ENCODE measurements at places on chromosomes 3 and 15.

GRCh38 chr15:73323374-73323955 lies 45.3 kb downstream of the HCN4 start:
- no peak for DNase-seq

DNA sequence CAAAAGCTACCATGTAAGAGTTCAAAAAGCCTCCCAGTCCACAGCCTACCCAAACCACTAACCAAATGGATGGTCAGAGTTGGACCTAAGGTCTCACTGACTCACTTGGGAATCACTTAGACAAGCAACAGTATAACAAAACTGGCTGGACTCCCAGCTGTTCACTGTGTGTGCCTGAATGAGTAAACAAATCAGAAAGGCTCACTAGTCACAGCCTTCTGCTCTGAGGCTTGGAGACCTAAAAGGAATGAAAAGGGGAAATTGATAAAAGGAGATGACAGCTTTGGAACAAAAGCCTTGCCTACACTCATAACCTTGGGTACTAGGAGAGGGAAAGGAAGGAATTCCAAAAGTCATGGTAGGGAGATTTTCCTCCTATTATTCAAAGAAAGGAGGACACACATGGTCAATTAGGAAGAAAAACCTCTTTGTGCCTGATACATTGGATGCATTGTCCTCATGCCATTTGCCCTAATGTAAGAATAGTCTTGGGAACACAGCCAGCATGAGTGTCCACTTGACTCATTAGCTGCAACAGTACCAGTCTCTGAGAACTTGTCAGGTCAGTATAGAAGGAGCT lies 92.3 kb downstream of the FRMD5 start:
- DNase-seq, result peak; percentile 27

DNA sequence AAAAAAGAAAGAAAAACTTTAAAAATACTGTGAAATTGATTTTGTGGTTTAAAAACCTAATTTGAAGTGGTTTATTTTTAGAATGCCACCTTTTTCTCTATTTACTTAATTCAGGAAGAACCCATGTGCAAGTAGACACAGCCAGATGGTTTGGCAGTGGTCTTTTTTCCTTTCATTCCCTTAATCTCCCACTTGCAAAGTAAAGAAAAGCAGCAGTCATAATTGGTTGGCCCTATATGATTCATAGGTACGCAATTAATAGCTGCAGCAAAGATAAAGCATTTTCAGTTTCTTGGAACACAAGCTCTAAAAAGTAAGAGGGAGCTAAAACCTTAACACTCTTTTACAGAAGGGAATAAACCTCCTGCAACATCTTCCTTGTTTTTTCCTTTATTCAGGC lies 115.3 kb downstream of the MECOM start:
- no peak for DNase-seq

DNA sequence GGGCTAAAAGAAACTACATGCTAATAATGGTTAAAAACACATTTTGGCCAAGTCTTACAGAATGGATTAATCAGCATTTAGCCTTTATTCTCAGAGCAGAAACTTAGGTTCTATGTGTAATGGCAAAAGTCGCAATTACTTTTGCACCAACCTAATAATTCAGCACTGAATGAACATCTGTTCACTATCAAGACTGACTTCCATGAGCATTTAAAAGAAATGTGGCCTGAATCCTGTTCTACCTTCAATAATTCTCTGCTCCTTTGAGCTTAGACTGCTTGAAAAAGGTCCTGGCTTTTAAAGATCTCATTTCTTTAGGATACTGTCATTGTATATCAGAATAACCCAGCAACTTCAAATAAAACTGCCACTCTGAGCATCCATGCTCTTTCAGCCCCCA lies 145.9 kb downstream of the PDZRN3 start:
- DNase-seq, result no peak

DNA sequence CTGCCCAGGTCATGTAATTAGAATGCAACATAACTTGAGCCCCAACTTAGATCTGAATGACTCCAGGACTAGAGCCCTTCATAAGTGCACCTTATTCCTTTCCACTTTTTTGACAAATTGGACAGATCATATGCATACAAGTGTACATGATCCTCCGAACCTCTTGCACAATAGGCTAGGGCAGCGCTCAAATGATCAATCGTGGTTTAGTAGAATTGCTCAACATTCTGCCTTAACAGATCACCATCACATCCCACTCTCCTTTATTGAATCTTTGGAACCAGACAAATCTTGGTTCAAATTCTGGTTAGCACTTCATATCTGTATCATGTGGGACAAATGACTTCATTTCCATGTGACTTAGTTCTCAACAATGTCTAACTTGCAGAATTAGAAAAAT lies 106.8 kb upstream of the CDIN1 start:
- DNase-seq, result no peak

- no peak for DNase-seq
Measured at GRCh38 chr3:45640724-45641361, 46.3 kb downstream of the LIMD1 start.

DNA sequence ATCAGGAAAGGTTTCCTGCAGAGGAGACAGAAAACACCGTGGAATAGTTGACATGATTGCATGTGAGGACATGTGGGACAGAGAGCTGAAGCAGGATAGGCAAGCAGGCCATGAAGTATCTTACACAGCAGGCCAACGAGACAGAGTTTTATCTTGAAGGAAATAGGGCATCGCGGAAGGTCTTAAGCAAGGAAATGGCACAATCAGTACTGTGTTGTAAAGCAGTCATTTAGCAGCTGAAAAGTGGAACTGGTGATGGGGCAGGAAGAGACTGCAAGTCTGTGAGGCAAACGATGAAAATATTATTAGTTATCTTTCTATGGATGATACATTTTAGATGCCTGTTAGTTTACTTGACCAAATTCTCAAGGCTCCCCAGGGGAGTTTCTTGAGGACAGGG lies 535.1 kb downstream of the SOX2 start:
- DNase-seq, result no peak

GRCh38 chr3:132180337-132180791 lies 136.8 kb upstream of the ACP3 start:
- no peak for DNase-seq

GRCh38 chr3:24639481-24640329 lies 145.1 kb upstream of the THRB start:
- DNase-seq, result no peak

GRCh38 chr3:137360531-137361201 lies 402.9 kb downstream of the IL20RB start:
- no peak for DNase-seq

GRCh38 chr3:39346785-39347585 lies 17.5 kb downstream of the CCR8 start:
- no peak for DNase-seq

DNA sequence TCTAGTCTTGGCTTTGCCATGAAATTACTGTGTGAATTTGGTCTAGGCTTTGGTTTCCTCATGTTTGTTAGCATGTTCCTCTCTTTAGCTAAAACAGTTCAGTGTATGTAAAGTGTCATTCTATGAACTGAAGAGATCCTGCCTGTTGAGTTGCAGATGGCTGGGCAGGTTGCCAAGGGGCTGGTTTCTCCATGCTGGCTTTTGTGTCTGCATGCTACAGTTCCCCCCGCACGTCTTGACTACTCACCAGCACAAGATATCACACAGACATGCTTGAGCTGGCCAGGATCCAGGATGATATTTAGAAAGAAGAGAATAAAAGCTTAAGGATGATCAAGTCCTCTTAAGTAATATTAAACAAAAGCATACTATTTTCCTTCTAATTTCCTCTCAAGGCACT lies 90.2 kb downstream of the CERS3 start:
- DNase-seq, result no peak

DNA sequence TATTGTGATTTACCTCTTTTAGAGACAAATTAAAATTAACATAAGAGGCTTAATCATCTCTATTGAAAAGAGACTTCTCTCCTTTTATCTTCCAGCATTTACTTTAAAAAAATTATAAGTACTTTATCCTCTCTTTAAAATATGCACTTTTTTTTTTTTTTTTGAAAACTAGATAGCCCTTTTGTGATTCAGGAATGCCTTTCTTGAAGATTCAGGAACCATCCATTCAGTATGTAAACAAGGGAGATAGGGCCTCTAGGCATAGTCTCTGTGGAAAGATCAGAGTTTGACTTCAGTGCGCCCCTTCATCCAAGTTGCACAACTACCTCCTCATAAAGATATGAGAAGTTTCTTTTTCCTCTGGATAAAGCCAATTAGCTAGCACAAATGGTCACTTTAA lies 1163.7 kb downstream of the SI start:
- no peak for DNase-seq

GRCh38 chr15:63114465-63114864 lies 7.2 kb upstream of the LACTB start:
- DNase-seq, result no peak

DNA sequence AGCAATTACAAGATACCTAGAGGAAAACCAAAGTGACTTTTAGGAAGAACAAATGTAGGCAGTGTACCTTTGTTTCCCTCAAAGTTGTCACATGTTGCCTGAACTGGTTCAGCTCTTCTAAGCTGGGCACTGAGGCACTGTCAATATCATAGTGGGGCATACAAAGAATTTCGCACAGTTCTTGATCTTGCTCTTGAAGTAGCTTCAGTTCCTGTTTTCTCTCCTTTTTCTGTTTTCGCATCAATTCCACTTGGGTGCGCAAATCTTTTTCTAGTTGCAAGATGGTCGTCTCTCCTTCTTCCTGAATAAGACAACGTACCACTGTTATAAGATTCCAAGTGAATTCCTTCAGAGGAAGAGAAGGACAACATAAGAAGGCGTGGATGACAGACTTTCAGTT lies 12.7 kb downstream of the PRC1 start:
- no peak for DNase-seq

- no peak for DNase-seq
Measured at GRCh38 chr3:113685124-113685523, 11.3 kb downstream of the USF3 start.

DNA sequence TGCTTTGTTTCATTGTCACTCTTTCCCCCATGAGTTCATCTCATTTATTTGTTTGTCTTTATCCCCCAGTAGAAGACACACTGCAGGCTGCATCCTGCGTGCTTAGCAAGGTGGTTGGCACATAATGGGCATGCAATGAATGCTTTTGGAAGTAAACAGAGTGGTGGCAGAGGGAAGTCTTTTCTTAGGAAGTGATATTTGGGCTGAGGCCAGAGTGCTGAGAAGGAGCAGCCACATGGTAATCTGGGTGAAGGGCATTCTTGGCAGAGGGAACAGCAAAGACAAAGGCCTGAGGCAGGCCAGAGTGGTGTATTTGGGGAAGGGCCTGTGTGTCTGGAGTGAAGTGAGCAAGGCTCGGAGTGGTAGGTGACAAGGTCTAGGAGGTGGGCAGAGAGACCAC lies 17.7 kb upstream of the ADAMTS7 start:
- DNase-seq, result no peak

DNA sequence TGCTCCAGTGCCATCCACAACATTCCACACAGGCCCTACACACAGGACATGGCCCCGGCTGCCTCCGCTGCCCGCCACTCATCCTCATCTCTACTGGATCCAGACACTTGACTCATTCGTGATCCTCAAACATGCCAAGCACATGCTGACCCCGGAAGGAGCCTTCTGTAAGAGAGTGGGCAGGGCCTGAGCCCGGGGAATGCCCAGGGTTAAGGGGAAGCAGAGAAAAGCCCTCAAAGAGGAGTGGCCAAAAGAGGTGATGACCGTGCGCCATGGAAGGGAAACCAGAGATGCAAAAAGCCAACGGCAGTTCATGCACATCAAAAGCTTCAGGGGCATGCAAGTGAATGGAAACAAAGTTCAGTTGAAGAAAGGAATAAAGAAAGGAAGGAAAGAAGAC lies 46.1 kb downstream of the RFTN1 start:
- no peak for DNase-seq

DNA sequence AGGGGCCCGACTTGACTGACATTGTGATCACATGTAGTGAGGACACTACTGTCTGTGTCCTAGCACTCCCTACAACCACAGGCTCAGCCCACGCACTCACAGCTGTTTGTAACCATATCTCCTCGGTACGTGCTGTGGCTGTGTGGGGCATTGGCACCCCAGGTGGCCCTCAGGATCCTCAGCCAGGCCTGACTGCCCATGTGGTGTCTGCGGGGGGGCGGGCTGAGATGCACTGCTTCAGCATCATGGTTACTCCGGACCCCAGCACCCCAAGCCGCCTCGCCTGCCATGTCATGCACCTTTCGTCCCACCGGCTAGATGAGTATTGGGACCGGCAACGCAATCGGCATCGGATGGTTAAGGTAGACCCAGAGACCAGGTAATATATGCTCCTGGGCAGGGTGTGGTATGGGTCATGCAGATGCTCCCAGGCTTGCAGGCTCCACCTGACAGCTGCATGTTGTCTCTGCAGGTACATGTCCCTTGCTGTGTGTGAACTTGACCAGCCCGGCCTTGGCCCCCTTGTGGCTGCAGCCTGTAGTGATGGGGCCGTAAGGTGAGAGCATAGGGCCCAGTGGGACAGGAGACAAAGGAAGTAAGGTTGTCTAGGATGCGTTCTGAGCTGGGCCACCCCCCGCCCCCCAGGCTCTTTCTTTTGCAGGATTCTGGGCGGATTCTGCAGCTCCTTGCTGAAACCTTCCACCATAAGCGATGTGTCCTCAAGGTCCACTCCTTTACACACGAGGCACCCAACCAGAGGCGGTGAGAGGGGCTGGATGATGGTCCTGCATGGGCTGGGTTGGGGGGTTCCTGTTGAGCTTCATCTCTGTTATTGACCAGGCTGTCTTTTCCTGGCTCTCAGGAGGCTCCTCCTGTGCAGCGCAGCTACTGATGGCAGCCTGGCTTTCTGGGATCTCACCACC lies 4.4 kb downstream of the DALRD3 start:
- no peak for DNase-seq

- DNase-seq, result no peak
Measured at GRCh38 chr15:40793216-40793989, 13.5 kb upstream of the ZFYVE19 start.
